ENCODE measurements at places on chromosomes 3 and 15.
A peak's percentile ranks its signal among the peaks of the same experiment; 100 is the strongest.

GRCh38 chr3:163573324-163573723 is 1505.0 kb downstream of the SI start:
- DNase-seq: no peak

DNA sequence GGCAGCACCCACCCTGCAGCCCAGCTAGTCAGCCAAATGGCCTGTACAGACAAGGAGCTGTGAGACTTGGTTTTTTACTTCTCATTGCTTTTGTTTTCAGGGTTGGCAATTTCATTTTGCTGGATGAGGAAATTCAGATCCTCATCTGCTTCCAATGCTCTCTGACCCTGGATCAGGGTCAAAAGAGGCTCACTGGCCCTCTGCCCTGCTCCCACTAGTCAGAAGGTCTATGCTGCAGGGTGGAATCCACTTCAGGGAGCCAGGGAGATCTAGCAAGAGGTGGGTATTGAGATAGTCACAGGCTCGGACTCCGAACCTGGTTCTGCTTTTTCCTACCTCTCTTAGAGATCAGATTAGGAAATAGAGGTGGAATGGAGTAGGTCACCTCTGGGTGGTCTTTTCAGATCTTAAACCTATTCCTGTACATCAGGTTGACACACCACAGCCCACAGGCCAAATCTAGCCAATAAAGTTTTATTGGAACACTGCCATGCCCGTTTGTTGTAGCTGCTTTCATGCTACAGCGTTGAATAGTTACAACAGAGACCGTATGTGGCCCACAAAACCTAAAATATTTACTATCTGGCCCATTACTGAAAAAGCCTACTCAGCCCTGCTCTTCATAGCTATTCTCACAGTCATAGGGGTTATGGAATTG is 26.4 kb upstream of the GLCE start:
- no peak for DNase-seq

GRCh38 chr15:61157933-61158332 is 71.2 kb downstream of the RORA start:
- DNase-seq: no peak

GRCh38 chr15:39642011-39642640 is 61.2 kb downstream of the THBS1 start:
- DNase-seq: no peak

DNA sequence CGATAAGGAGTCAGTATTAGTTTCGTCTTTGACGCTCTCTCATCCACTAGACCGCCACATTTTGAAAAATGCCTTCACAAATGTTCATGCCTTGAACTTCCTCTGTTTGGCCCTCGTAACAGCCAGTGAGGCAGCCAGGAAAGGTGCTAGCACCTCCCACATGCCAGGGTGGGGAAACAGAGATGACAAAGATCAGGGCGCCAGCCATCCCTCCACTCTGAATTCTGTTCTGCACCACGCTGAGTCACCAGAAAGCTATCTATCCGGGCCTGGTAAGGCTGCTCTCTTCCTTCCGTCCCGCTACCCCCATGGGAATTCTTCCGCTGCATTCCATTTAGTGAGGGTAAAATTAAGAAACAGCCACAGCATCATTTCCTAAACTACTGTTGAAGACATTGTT is 31.3 kb upstream of the BCL2L10 start:
- peak; percentile 88 for DNase-seq

- DNase-seq: no peak
Observed at GRCh38 chr3:9615003-9615628, 34.2 kb upstream of the MTMR14 start.

- DNase-seq: no peak
Observed at GRCh38 chr15:97078591-97078990, 748.1 kb downstream of the NR2F2 start.

GRCh38 chr15:99763827-99764226 is 30.6 kb upstream of the LYSMD4 start:
- DNase-seq: no peak

DNA sequence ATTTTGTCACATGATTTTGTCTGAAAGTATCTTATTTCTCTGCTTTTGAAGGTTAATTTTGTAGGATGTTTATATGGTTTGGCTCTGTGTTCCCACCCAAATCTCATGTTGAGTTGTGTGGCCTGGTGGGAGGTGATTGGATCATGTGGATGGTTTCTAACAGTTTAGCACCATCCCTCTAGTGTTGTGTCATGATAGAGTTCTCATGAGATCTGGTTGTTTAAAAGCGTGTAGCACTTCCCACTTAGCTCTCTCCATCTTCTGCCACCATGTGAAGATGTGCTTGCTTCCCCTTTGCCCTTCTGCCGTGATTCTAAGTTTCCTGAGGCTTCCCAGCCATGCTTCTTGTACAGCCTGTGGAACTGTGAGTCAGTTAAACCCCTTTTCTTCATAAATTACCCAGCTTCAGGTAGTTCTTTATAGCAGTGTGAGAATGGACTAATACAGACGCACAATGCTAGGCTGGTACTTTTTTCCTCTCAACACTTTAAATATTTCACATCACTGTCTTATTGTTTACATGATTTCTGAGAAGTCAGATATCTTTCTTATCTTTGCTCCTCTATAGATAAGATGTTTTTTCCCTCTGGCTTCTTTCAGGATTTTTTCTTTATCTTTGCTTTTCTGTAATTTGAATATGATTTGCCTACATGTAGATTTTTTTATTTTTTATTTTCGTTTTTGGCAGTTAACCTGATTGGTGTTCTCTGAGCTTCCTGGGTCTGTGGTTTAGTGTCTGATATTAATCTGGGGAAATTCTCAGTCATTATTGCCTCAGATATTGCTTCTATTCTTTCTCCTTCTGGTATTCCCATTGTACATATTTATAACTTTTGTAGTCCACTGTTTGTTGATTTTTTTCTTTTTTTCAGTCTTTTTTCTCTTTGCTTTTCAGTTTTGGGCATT is 22.2 kb downstream of the BTD start:
- no peak for DNase-seq

- DNase-seq: no peak
Observed at GRCh38 chr3:127339928-127340861, 52.3 kb upstream of the PRR20G start.

DNA sequence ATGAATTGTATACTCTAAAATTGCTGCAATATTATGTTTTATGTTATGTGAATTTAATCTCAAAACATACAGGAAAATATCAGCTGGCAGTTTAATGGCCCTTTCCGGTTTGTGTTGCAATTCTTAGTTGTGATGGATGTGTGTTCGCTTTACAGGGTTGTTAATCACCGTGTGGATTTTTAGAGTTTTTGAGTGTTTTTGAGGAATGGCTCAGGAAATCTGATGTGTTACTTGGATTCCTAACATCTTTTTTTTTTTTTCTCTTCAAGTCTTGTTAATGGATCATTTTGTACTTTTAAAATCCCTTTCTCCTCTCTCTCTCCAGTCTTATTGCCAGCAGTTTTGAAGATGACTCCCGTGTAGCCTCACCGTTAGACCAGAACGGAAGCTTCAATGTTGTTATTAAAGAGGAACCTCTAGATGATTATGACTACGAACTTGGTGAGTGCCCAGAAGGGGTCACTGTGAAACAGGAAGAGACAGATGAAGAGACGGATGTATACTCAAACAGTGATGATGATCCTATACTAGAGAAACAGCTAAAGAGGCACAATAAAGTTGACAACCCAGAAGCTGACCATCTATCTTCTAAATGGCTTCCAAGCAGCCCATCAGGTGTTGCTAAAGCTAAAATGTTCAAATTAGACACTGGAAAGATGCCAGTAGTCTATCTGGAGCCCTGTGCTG is 35.7 kb downstream of the MGA start:
- no peak for DNase-seq

GRCh38 chr15:60536951-60537350 is 58.0 kb upstream of the ICE2 start:
- DNase-seq: no peak

DNA sequence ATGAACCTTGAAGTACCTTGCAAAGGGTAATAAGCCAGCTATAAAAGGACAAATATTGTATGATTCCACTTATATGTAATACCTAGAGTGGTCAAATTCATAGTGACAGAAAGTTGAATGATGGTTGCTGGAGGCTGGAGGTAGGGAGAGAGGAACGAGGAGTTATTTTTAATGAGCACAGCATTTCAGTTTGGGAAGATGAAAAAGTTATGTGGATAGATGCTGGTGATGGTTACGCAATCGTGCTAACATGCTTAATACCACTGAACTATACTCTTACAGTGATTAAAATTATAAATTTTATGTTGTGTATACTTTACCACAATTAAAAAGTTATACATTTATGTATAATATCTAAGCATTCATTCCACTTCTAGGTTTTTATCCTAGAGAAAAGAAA is 168.6 kb downstream of the GRM7 start:
- no peak for DNase-seq

DNA sequence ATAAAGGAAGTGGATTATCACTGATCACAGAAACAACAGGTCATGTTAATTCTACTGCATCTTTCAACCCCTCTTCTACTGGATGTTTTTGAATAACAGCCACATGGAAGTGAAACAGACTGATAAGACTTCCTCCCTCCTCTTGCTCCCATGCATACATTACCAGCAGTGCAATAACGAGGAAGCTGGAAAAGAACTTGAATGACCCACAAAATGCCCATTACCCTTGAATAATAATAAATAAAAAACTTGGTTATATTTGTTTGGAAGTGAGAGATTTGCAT is 51.6 kb downstream of the RARB start:
- DNase-seq: no peak

GRCh38 chr3:32586356-32586755 is 15.7 kb upstream of the DYNC1LI1 start:
- no peak for DNase-seq

DNA sequence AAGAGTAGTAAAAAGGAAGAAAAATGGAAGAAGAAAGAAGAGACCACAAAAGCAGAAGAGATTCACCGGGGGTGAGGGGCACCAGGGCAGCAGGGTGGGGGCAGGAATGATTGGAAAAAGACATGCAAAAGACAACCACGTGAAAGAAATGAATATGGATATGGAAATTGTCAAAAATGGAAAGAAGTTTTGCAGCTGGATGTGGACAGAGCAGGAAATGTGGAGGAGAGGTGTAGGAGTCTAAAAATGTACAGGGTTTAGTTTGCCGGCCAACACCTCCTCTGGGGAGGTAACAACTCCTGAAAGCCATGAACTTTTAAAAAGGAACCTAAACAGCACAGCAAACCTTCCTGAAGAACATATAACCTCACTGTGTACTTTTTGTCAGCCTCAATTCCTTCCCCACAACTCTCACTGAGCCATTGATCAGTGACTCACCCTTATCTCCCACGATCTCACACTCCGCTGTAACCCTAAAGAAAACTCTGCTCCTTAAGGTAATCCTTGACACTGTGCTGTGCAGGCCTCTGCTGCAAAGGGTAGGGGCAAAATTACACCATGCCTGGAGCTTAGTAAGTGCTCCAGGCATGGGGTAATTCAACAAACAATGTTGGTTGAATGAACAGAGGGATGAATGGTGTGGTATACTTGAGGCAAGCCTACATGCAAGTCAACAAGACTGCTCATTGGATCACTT is 100.2 kb upstream of the BOC start:
- no peak for DNase-seq

- DNase-seq: peak; percentile 56
Observed at GRCh38 chr3:58414538-58415197, 19.0 kb downstream of the PDHB start.

DNA sequence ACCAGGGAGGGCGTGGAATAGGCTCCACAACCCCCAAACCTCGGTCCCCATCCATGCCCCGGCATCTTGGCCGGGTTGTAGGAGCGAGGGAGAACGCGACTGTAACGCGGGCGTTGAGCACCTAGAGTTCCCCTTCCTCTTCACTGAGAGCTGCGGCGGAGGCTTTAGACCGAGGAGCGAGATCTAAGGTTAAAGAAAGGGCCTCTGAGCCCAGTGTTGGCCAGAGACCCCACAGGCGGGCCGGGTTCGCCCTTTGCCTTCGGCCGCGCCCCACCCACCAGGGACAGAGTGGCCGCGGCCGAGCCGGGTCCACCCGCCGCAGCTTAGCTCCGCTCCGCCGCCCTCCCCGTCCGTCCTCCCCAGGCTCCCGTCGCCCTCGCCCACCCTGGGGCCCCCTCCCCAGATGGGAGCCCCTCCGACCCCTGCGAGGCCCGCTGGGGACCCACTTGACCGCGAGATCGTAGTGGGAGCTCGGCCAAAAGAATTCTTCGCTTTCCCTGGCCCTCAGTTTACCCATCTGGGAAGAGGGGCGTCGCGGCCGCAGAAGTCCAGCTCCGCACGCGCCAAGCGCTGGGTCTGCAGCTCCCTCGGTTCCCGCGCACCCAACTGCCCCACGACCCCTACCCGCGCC is 425 bp downstream of the ANPEP start:
- no peak for DNase-seq

GRCh38 chr15:69661446-69661845 is 208.8 kb downstream of the RPLP1 start:
- no peak for DNase-seq

DNA sequence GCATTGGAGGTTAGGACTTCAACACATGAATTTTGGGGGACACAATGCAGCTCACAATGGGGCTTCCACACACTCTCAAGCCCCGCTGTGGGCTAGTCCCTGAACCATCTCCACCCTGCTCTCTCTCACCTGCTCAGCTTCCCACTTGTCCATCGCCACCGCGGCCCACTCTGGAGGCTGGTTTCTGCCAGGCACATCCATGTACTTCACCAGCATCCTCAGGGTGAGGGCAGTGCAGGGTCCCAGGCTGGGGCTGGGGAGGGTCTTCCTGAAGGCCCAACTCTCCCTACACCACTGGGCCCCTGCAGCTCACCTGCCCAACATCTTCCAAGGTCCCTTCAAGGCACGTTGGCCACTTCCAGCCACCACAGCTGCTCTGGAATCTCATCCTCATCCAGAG is 46.4 kb downstream of the KLF15 start:
- DNase-seq: no peak

- DNase-seq: no peak
Observed at GRCh38 chr15:90141646-90142045, 39.4 kb upstream of the IDH2 start.

GRCh38 chr3:106206613-106207012 is 337.8 kb upstream of the CBLB start:
- DNase-seq: no peak

GRCh38 chr15:44729408-44730127 is 6.8 kb upstream of the TRIM69 start:
- DNase-seq: peak; percentile 44

- no peak for DNase-seq
Observed at GRCh38 chr3:160928183-160928726, 172.2 kb downstream of the PPM1L start.

GRCh38 chr3:37125195-37126073 is 48.9 kb downstream of the LRRFIP2 start:
- DNase-seq: no peak

DNA sequence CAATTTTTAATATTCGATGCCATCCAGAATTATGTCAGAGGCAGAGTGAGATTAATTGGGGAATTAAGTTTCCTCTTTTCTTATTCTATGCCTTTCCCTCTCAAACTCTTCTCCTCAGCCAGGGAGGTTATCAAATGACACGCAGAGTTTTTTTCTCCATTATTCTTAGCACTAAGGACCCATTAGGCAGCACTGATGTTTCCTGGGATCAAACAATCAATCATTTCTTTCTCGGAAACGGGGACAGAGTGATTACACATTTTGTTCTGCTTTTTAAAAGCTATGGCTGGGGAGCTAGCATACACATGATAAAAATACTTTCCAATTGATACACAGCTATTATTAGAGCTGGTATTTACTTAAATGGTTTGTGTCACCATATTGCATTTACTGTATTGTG is 35.3 kb upstream of the PSMD6 start:
- DNase-seq: no peak

Data from T1000 (cell line).